ENCODE measurements at places on chromosomes 5 and 9.

DNA sequence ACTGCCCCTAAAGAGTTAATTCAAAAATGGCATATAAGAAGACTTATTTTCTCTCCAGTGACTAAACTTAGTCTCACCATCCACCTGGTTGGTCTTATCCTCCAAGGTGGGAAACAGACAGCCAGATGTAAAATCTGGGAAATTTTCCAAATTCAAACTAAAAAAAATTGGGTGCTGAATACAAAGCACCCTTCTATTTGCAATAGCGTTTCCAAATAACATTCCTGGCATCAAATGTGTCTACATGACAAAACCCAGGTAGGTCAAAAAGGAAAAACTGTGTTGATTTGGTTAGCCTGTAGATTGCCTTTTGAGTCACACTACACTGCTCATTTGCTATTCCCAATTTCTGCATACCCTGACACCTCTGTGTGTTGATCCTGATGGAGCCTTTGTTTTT lies 252.2 kb downstream of the NR2F1-AS1 start:
- DNase-seq, result no peak

DNA sequence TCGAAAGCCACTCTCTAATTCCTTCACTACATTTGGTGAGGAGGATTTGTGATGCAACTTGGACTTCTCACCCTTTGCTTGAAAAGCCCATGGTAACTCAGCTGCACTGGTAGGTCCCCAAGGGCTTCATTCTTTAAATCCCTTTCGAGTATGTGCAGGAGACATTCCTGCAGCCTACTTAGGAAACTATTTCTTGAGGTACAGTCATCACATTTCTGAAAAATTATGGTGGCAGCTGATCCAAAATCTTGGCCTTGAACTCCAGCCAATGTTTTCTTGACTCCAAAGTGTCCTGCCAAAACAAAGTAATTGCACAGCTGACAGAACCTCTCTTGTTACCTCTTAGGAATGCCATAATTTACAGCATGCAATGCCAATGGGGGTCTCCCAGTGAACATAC lies 99.7 kb downstream of the NPR3 start:
- DNase-seq, result no peak

GRCh38 chr5:1478271-1479035 lies 33.2 kb upstream of the SLC6A3 start:
- no peak for DNase-seq

GRCh38 chr5:89929173-89929572 lies 480.4 kb downstream of the CETN3 start:
- no peak for DNase-seq

- no peak for DNase-seq
Measured at GRCh38 chr9:137924761-137925369, 47.3 kb downstream of the CACNA1B start.

GRCh38 chr9:5910413-5911057 lies 19.8 kb downstream of the MLANA start:
- no peak for DNase-seq

DNA sequence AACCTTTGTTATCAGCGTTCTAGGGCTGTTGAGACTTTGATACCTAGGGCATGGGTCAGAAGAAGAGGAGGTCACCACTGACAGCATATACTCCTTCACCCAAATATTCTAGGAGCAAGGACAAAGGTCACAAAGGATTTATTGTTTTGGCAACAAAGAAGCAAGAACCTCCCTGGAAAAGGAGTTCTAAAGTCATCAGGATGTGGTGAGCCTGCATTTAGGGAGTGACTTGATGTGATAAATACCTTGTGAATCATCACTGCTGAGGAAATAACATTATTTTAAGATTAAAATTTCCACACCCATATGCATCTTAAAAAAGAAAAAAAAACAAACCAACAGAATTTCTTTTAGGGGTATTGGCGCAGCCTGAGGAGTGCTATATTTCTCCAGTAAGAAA lies 13.9 kb downstream of the IFNA1 start:
- DNase-seq, result no peak

GRCh38 chr9:2039294-2040180 lies 24.4 kb downstream of the SMARCA2 start:
- DNase-seq, result no peak

DNA sequence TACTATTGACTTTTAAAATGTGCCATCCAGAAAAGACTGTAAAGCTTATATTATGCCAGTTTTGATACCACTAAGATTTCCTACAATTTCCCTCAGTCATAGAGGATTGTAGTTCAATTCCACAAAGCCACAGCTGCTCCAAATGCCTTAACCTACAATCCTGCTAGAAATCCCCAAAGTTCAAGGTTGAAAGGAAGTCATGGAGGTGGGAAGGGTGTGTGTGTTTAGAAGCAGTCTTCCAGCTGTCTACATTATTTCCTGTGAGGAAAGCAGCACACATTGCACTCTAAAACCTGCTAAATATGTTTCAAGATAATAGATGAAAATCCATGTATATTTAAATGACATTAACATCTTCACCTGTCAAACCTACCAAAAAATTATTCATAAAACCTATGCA lies 11.8 kb downstream of the EPB41L4A start:
- no peak for DNase-seq

DNA sequence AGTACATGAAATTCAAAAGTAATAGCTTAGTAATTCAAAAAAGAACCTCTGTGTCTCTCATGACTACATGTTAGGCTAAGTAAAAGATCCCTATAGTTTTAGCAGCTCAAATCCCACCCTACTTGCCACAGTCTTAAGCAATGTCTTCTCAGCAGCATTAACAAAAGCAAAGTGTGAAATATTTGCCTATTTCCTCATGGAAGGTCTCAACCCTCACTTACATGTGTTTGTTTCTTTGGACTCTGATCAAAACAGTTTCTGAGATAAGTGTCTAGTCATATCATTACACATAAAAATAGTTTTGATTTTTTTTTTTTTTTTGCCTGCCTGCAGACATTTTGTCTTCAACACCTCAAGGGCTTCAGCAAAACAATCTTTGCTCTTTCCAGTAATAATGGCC lies 310.5 kb downstream of the CETN3 start:
- no peak for DNase-seq

GRCh38 chr5:132681476-132681831 lies 7.7 kb downstream of the IL4 start:
- no peak for DNase-seq

GRCh38 chr9:122204055-122204454 lies 24.7 kb downstream of the LHX6 start:
- no peak for DNase-seq

GRCh38 chr9:18826248-18826647 lies 206.8 kb downstream of the SAXO1 start:
- DNase-seq, result no peak

- DNase-seq, result no peak
Measured at GRCh38 chr9:20407013-20407412, 215.3 kb downstream of the MLLT3 start.

DNA sequence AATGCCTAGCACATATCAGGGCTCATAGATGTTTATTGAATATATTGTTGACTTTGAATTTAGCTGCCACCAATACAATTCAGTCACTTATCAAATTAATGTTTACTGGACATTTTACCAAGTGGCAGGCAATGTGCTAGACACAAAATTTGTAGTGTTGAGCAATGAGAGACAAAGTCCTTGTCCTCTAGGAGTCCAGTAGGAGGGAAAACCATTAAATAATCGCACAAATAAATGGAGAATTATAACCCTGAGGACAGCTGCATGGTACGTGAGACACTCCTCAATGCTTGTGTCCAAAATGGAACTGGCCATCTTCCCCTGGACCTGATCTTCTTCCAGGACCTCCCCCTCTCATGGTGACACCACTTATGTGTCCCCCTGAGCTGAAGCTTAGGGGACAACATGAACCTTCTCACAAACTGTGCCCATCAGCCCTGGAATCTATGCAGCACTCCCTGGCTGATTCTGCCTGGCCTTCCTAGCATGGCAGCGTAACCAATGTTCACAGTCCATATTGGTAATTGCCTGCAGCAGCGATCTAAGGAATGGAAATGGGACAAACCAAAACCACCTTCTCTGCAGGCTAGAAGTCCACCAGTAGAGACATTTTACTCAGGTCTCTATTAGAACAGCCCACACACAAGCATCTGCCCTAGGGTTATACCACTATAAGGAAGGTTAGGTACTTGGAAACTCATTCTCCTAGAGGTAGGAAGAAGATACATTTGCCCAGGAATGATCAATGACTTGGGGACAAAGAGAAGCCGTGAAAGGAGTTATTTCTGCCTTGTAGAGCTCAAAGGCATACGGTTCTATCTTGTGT lies 75.5 kb downstream of the FGF1 start:
- no peak for DNase-seq

DNA sequence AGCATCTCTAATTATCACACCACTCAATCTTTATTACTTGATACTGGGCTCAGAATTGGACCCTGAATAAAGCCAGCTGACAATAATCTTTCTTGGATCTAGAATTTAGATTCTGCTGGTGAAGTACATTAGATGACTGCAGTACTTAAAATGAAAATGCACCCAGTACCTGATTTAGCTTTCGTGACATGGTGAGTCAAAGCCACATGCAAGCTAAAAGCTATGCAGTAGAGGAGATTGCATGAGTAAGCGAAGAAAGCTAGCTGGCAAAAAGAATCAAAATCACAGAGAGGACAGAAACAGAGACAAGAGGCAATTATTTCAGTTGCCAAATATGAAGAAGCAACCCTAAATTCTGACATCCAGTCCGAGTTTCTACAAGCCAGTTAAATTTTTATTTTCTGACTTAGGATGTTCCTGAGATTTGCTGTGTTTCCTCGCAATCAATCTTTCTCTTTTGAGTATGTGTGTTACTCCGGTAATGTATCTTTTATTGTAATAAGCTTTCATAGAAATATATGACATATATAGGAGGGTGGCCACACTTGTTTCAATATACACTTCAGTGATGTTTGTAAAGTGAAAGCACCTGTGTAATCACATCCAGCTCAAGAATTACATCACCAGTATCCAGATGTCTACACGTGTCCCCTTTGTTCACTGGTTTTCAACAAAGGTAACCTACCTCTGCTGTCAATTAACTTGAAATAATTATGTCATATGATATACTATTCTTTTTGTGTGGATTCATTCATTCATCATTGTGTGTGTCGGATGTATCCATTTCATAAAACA lies 101.7 kb downstream of the CDH18 start:
- DNase-seq, result no peak

DNA sequence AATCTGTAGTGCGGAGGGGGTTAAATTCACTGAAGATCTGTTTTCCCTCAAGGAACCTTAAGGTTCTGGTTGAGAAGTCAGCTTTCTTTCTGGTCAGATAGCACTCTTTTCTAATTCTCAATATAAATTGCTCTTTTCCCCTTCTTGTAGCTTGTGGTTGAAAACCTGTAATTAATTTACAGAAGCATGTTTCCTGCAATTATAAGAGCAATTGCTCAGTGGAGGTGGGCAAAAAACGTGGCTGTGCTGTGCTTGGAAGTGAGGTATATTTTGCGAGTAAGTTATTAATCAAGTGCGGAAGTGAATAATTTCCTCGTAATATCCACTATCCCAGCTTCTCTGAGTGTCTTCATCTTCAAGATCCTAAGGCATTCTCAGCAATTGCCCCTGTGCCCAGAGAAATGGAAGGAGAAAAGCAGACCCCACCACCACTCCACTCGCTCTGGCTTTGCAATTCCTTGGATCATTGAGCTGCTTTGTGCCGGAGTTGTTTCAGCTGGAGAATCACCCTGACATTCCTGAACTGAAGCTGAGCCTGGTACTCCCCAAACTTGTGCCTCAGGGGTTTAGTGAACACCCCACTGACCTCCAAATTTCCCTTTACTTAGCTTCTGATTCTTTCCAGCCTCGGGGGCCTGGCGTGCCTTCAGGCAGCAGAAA lies 140.6 kb downstream of the LRRC70 start:
- no peak for DNase-seq

DNA sequence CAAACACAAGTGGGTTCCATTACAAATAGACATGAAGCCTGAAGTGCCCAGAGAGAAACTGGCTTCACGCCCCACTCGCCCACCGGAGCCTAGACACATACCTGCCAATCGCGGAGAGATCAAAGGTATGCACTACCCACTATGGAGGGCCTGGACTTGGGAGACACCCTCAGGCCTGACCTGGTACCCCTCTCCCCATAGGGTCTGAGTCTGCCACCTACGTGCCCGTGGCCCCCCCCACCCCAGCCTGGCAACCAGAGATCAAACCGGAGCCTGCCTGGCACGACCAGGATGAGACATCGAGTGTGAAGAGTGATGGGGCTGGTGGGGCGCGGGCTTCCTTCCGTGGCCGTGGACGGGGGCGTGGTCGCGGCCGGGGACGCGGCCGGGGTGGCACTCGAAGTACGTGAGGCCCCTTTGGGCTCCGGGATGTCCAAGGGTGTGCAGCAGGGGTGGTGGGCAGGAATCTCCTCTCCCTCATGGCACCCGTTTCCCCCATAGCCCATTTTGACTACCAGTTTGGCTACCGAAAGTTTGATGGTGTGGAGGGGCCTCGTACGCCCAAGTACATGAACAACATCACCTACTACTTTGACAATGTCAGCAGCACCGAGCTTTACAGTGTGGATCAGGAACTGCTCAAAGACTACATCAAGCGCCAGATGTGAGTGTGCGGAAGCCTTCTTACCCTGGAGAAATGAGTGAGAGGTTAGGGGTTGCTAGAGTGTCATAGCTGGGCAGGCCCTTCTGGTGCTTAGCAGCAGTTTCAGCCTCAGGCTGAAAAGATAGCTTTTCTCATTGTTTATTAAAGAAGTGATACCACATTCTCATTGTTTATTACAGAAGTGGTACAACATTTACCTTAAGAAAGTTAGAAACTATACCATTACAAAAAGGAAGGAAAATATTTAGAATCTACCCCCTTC lies 38.7 kb downstream of the LARP1 start:
- DNase-seq, result no peak

DNA sequence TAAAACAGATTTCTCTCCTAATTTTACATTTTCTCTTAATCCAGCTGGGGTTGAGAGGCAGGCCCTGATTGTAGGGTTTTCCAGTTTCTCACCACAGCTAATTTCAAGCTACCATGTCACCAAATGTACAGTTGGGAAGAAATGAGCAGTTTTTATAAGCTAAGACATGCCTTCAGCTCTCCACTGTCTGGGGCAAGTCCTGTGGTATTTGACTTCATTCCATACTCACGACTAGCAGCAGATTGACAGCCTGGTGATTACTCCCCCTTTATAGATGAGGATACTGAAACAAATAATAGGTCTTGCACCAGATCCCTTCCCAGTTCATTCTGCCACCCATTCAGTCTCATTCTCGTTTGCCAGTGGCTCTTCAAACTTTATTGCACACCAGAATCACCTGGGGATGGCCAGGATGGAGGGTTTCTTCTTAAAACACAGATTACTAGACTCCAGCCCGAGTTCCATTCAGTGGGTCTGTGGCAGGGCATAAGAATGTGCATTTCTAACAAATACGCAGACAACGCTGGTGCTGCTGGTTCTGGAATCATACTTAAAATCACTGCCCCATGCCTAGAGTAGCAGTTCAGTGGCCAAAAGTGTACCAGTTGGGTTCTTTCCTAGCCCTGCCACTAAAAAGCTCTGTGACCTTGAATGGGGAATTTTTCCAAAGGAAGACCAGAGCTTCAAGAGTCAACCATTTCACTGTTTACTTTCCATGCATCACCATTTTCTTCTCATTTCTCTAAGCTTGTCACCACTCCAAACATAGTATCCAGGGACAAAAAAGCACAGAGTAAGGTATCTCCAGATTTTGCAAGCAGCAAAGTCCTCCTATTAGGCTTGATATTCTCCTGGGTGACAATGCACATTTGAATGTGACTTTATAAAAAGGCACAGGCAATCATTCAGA lies 64.3 kb downstream of the CSNK1A1 start:
- no peak for DNase-seq

- DNase-seq, result no peak
Measured at GRCh38 chr9:69134412-69134811, 39.7 kb upstream of the TJP2 start.

Measured in stimulated activated CD8-positive, alpha-beta memory T cell treated with anti-CD3 and anti-CD28 coated beads, Interleukin-4, amount 100 ng/mL, for 1 hour (primary cell).